ENCODE measurements at places on chromosomes 2 and 18.
A peak's percentile ranks its signal among the peaks of the same experiment; 100 is the strongest.

- DNase-seq: no peak
Measured at GRCh38 chr2:177348118-177348654, 44.4 kb upstream of the AGPS start.

GRCh38 chr2:237466211-237466610, 20.8 kb upstream of the MLPH start:
- peak; percentile 43 for DNase-seq

DNA sequence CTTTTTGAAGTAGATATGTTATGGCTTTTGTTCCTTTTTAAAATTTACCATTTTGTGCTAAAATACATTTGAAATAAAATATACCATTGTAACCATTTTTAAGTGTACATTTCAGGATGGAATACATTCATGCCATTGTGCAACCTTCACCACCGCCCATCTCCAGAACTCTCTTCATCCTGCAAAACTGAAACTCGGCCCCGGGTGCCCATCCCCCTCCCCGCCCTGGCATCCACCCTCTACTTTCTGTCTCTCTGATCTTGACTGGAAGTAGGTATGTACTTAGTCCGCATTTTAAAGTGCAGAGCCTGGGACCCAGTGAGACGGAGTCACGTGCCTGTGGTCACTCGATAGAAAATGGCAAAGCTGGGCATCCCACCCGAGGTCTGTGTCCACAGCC, 45.6 kb downstream of the DIPK1C start:
- DNase-seq: no peak

DNA sequence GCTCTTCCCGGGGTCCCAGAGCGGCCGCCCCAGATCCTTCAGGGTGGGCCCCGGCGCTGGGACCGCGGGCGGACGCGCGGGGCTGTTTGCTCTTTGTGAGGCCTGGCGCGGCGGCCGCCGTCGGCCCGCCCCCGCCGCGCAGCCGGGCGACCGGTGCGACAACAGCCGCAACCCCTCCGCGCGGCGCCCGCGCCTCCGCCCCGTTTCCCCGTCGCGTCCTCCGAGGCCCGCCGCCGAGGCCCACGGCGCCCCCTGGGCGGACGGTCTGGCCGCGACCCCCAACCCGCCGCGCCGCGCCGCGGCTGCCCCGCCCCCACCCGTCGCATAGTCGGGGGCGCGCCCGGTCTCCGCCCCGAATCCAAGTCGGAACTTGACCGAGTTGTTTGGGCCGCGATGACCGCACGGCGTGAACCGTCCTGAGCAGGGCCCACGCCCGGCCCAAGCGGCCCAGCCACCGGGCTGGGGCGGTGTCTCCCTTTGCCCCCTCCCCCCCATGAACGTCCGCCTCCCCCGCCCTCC, 448 bp downstream of the YPEL5 start:
- DNase-seq: no peak

- no peak for DNase-seq
Measured at GRCh38 chr18:24790347-24790746, 329.9 kb downstream of the HRH4 start.

DNA sequence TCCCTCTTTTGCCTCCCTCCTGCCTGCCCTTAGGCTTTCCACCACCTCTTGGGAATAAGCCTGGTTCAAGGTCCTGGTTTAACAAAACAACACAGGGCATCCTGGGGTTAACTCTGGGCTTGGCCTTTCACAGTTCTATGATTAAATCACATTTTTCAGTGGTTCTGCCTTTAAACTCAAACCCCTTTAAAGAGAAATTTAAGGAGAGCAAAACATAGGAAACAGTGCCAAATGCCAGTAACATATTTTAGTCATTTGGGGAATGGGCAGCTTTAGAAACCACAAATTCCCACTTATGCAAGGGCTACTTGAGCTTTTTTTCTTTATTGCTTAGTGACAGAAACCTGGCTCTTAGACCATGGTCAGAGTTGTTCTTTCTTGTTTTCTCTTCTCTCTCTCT, 112.2 kb upstream of the FZD5 start:
- no peak for DNase-seq

GRCh38 chr2:212523756-212524155, 14.8 kb downstream of the ERBB4 start:
- DNase-seq: no peak

DNA sequence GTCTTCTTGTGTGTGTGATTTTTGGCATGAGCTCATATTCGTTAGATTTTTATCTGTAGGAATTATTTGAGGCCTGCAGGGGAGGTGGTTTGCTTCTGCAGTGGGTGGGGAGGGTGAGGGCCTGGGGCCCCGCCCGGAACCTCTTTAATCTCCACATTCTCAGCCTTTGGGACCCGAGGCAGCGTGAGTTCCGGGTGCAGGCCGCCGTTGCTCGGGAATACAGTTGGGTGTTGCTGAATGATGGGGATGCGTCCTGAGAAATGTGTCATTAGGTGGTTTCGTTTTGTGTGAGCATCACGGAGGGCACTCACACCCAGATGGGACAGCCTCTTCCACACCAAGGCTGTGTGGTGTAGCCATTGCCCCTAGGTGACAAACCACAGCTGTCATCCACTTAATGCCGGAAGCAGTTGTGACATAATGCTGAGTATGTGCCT, 13.7 kb upstream of the GAL3ST2 start:
- no peak for DNase-seq

- DNase-seq: peak; percentile 51
Measured at GRCh38 chr2:224723586-224724217, 7.5 kb upstream of the CCDC195 start.

GRCh38 chr2:238644095-238645081, 203.5 kb upstream of the TWIST2 start:
- DNase-seq: peak; percentile 49

DNA sequence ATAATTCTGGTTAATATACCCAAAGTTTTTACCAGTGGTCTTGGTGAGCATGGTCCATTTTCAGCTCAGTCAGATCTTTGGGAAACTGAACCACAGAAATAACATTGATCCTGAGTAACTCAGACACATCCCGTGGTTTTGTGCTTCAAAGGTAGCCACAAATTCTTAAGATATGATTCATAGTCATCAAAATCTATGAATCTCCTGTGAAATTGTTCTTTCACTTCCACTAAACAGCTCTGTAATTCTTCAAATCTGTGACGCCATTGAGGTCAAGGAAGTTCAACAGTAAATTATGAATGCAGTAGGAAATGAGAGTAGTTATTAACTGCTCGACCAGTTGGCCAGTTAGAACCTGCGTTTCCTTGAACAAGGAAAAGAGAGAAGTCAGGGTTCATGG, 147.3 kb downstream of the IRS1 start:
- peak; percentile 98 for DNase-seq

GRCh38 chr2:36453652-36454051, 98.1 kb downstream of the CRIM1 start:
- peak; percentile 60 for DNase-seq

DNA sequence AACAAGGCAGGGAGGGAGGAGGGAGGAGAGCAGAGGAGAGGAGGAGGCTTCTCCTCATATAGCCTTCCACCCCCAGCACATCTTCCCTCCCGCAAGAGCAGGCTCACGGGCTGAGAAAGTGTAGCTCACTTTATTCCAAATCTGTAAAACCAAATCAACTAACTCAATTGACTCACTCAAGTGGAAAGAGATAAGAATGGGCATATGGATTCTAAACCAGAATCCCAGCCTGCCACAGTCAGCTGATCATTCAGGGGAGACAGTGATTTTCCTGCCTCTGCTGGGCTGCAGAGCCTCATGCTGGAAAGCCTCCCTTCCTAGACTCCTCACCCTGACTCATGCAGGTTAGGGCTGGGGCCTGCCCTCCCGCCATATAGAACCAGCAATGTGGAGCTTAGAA, 4.2 kb upstream of the TWSG1 start:
- no peak for DNase-seq

- DNase-seq: peak; percentile 95
Measured at GRCh38 chr2:177242121-177242987, 22.2 kb downstream of the NFE2L2 start.

GRCh38 chr2:82780050-82780449, 1679.0 kb downstream of the SUCLG1 start:
- no peak for DNase-seq

DNA sequence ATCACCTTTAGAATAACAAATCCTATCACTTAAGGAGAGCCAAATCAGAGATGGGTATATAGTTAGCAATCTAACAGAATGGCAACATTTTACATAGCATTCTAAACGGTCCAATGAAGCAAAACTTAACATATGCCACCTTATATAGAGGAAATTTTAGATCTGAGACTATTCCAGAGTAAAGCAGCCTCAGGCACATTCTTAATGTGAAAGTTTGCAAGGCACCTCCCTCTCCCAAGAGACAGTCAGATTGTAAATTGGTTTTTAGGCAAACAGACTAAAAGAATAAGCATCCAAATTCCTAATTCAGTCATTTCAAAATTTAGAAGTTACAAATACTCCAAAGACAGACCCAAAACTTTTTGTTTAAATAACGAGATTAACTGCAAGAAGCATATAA, 292.9 kb downstream of the STK39 start:
- no peak for DNase-seq

DNA sequence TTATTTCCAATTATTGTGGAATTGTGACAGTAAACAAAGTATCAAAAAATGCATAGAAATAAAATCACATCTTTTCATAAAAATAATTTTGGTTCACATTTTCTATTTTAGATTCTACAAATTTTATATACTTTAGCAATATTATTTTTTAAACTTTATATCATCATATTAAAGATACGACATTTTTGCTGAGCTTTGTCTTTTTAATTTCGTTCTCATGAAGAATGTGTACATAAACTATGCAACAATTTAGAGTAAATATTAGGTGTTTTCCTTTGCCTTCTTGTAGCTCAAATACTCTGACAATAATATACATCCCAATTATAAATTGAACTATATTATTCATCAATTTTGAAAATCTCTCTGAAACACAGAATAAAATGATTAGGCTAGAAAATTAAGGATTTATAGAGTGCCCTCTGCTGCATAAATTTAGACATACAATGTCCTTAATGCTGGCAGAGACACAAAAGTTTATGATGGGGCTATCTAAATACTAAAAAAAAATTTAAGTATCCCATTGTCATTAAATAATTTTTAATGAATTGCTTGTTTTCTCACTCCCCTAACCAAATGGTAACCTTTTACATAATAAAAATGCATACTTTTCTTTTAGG, 45.7 kb downstream of the CCDC102B start:
- DNase-seq: peak; percentile 10

- no peak for DNase-seq
Measured at GRCh38 chr2:72989770-72990556, 72.6 kb downstream of the EMX1 start.

GRCh38 chr2:196592331-196592910, 47.1 kb upstream of the CCDC150 start:
- peak; percentile 58 for DNase-seq

GRCh38 chr2:120805011-120805410, 69.3 kb downstream of the GLI2 start:
- DNase-seq: no peak

GRCh38 chr18:23033056-23033455, 99.9 kb downstream of the RBBP8 start:
- no peak for DNase-seq

GRCh38 chr2:10722252-10722825, 909 bp downstream of the ATP6V1C2 start:
- no peak for DNase-seq

DNA sequence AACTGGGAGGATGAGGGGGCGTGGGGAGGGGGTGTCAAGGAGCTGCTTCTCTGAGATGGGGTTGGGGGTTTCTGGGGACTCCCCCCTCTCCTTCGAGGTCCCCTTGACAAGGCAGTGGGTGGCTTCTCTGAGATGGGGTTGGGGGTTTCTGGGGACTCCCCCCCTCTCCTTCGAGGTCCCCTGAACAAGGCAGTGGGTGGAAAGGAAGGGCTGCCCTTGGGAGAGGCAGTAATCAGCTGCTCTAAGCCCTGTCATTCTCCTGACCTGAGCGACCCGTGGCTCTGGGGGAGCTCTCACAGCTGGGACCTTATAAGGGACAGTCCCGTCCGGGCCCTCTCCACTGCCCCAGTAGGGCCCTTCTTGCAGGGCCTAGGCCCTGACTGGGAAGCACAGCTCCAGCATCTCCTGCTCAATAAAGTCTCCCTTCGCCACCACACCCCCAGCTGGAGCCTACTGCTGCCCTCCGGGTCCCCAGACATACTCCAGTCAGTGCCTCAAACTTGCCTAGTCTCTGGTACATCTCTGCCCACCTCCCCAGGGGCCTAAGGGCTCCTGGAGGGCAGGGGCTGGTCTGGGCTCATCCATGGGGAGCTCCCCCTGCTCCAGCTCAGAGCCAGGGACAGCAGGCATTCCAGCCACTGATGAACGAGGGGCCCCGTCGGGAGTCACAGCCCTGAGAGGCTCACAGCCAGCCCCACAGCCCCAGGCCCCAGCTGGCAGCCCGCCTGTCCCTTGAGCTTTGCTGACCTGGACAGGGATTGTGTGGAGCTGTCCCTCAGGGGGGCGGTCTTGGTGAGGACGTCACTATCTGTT, 2.8 kb downstream of the GAREM2 start:
- no peak for DNase-seq

- DNase-seq: no peak
Measured at GRCh38 chr2:206245265-206245672, 29.2 kb upstream of the ZDBF2 start.

DNA sequence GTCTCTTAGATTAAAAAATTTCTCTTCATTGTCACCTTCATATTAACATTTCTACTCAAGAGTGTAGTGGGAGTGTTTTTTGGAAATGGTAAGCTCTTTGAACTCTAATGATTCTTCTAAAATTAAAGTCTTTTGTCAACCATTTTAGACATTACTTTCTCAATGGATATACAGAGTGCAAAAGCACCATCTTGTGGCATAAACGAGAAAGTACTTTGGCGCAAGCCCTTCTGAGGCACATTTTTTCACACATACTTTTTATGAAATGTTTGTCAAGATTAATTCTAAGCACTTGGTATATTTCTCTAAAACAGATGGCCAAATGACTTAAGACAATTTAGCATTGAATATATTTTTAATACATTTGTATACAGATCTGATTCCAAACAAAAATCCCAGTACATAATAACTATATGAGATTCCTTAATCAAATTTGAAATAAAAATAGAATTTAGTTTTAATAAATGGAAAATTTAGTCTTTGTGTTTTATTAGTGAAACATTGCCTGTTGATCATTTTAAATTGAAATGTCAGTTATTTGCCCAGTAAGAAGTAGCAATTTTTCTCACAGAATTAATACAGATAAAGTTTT, 63.3 kb upstream of the GALNT5 start:
- DNase-seq: peak; percentile 76

GRCh38 chr2:86037141-86037794, 68.4 kb downstream of the POLR1A start:
- DNase-seq: peak; percentile 79

- peak; percentile 78 for DNase-seq
Measured at GRCh38 chr2:41910126-41910525, 137.7 kb upstream of the PKDCC start.

- peak; percentile 63 for DNase-seq
Measured at GRCh38 chr18:74310411-74310810, 5.2 kb upstream of the C18orf63 start.

GRCh38 chr2:111624411-111625156, 259.4 kb downstream of the ANAPC1 start:
- peak; percentile 96 for DNase-seq

DNA sequence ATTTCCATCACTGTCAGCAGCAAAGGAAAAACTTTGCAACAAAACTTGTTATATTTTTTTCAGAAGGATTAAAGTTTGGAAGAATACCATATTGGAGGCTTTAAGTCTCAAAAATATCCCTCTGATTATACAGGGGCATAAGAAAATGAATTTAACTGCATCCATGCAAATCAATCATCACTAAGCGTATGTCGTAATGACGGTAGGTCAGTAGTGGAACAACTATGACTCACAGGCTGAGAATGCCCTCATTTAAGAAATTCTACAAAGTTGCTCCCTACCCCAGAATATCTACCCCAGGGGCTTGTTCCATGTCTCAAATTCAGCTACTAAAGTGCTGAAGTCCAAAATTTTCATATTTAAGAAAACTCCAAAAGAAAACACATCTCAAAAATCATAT, 12.5 kb upstream of the NAB1 start:
- peak; percentile 89 for DNase-seq

- no peak for DNase-seq
Measured at GRCh38 chr2:117656546-117656945, 157.9 kb upstream of the DDX18 start.
